Stimulated activated naive CD8-positive, alpha-beta T cell treated with anti-CD3 and anti-CD28 coated beads, Interleukin-15, Interleukin-2, amounts not matched to agents 100 U/mL and 50 U/mL, for 24 hours (primary cell): ENCODE measurements at places on chromosomes 3 and 15.

GRCh38 chr3:47117807-47118364, 46.0 kb downstream of the SETD2 start:
- no peak for DNase-seq

- no peak for DNase-seq
Observed at GRCh38 chr3:17070161-17070959, 185.6 kb downstream of the PLCL2 start.

DNA sequence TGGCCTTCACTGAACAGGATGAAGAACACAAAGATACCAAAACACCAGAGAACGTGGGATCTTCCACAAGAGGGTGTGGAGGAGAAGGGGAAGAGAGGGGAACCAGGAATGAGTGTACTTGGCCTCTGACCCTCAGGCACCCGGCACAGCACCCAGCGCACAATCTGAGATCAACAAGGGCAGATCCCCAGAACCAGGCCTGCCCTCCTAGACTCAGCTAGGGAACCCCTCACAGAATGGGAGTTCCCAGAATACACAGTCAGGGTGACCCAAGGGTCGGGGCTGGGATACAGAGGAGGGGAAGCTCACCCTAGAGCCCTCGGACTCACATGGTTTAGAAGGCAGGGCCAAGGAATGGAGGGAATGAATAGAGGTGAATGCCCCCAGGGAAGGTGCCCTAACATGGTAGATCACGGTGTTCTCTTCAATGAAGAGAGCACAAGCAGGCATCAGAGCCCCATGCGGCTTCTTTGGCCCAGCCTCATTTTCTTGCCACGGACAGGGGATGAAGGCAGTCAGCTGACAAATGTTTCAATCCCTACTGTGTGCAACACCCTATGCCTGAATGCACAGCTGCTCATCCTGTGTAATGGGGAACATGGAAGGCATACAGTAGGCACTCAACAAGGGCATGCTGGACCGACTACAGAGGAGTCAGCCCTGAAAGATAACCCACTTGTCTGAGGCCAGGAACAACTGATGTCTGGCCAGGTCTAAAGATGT, 13.1 kb downstream of the BMF start:
- no peak for DNase-seq

DNA sequence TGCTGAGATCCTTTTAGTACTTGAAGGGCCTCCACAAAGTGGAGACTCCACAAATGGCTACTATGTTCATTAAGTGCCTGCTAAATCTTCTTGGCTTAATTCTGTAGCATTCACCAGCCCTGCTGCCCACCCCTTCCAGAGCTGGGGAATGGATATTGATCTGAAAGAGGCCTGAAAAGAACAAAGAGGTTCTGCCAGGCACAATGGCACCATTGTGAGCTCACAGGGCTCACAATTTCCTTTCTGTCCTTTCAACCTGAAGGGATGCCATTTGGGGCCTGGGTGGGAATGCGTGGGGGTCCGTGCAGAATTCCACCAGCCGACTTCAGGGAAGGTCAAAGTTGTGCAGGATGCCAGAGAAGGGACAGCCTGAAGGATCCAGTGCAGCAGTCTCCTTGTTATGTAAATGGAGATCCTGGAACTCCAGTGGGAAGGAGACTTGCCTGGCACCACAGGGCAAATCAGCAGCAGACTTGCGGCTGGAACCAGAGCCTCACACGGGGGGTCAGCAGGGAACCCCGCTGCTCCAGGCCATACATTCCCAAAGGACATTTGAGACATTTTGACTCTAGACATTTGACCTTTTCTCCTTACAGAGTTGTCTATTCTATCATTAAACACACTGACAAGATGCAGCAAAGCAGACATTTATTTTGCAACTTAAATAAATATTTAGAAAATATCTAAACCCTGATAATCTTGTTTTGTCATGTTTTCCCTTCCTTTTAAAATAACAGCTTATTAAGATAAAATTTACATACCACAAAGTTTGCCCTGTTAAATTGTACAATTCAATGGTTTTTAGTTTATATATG, 21.5 kb upstream of the MORF4L1 start:
- DNase-seq = no peak

GRCh38 chr3:17733215-17733614, 9.2 kb downstream of the TBC1D5 start:
- no peak for DNase-seq

GRCh38 chr3:154061001-154061370, 60.2 kb upstream of the ARHGEF26 start:
- DNase-seq = no peak
